Activated CD4-positive, alpha-beta T cell treated with anti-CD3 and anti-CD28 coated beads, Interleukin-2, amount 50 U/mL, for 4 hours (primary cell): ENCODE measurements at places on chromosomes 2 and 18.

DNA sequence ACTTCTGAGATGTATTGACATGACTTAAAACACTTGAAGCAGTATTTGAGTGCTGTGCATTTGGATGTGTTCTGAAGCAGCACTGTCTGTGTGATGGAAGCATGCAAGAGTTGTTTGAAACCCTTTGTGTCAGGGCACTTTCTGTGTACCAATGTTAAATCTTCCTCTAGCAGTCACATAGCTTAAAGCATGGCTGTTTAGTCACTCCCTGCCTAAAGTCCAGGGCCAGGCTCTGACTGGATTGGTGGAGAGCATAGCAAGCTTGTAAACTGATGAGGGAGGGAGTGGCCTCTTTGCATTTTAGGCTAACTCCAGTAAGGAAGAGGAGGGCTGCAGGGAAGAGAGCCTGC is 73.5 kb downstream of the MYO1B start:
- no peak for DNase-seq

DNA sequence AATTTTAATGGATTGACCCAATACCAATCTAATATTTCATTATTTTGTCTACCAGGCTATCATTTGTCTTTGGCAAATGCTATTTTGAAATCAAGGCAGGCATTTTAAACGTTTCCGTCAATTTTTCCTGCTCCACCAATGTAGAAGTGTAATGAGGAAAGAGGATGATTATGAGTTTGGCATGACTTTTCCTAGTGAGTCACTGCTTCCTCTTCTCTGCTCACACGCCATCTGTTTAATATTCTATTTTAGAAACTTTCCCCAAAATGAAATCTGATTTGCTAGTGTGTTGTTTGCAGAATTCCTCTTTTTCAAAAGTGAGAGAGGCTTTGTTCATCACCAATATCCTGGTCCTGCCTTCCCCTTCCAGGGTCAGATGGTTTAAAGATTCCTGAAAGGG is 42.5 kb upstream of the PID1 start:
- no peak for DNase-seq

GRCh38 chr2:42904576-42904876 is 112.1 kb upstream of the HAAO start:
- DNase-seq, result no peak

- no peak for DNase-seq
Measured at GRCh38 chr18:32021756-32022564, 3.3 kb downstream of the RNF125 start.

DNA sequence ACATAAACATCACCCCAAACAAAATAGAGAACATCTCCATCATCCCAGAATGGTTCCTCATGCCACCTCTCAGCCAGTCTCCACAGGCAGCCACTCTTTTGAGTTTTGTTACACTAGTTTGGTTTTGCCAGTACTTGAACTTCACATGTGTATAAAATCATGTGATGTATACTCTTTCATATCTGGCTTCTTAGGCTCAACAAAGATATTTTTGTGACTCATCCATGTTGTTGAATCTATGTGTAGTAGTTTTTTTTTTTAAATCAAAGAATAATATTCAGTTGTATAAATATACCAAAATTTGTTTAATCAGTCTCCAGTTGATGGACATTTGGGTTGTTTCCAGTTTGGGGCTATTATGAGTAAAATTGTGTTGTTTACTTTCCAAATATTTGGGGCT is 75.9 kb downstream of the PMS1 start:
- no peak for DNase-seq

- DNase-seq, result no peak
Measured at GRCh38 chr2:46947841-46948240, 32.2 kb upstream of the MCFD2 start.

GRCh38 chr2:30434708-30435107 is 12.3 kb upstream of the LCLAT1 start:
- no peak for DNase-seq

GRCh38 chr2:167686691-167687090 is 560.7 kb downstream of the STK39 start:
- DNase-seq, result no peak
